ENCODE measurements at places on chromosomes 3 and 15.

- no peak for DNase-seq
Observed at GRCh38 chr15:79661411-79661810, 229.3 kb downstream of the MINAR1 start.

GRCh38 chr3:47004369-47005211 is 25.1 kb downstream of the NBEAL2 start:
- DNase-seq = no peak

GRCh38 chr3:5673521-5673920 is 486.0 kb downstream of the EDEM1 start:
- DNase-seq = no peak

DNA sequence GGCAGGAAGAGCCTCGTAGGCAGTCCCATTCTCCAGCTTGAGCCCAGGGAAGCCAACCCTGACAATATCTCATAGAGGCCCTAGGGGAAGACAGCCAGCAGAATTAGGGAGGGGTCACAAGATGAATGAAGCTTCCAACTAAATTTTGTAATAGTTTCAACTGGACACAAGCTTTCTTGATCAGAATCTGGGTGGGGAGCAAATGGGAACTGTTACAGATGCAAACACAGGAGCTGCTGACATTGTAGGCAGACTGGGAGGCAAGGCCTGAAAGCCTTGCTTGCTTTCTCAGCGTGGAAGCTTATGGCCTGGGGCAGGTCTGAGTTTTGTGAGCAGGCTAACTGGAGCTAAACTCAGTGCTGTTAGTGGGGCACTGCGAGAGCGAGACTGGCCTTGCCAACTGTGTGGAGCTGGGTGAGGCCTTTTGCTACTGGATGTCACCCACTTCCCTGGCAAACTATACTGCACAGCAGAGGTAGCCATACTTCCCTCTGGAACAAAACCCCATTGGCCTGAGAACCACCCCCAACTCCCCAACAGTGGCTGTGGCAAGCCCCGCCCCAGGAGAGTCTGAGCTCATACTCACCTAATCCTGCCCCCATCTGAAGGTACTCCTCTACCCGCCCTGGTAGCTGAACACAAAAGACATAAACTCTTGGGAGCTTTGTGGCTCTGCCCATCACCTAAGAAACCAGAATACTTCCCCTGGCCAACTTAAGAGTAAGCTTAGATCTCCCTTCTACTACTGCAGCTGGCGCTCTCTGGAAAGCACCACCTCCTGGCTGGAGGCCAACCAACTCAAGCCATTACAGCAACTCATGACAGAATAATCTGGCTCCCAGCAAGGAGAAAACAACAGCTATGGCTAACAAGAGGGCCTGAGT is 42.9 kb downstream of the CFAP20DC start:
- DNase-seq = no peak

DNA sequence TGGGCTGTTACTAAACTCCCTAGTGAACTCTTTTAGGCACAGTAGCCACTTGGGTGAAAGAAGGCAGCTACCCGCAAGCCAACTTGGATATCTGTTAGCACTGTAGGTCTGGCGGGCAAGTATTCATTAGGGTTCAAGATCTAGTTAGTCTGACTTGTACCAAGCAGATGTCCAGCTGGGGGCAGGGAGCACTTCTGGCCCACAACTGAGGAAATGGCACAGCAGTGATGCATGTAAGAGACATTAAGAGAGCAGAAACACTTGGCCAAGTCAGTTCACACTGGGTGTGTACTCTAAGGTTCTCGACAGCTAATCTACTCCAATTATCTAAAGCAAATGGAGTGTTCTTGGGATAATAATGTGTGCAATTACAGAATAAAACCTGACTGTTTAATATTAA is 131.7 kb downstream of the CTNNB1 start:
- DNase-seq = no peak

DNA sequence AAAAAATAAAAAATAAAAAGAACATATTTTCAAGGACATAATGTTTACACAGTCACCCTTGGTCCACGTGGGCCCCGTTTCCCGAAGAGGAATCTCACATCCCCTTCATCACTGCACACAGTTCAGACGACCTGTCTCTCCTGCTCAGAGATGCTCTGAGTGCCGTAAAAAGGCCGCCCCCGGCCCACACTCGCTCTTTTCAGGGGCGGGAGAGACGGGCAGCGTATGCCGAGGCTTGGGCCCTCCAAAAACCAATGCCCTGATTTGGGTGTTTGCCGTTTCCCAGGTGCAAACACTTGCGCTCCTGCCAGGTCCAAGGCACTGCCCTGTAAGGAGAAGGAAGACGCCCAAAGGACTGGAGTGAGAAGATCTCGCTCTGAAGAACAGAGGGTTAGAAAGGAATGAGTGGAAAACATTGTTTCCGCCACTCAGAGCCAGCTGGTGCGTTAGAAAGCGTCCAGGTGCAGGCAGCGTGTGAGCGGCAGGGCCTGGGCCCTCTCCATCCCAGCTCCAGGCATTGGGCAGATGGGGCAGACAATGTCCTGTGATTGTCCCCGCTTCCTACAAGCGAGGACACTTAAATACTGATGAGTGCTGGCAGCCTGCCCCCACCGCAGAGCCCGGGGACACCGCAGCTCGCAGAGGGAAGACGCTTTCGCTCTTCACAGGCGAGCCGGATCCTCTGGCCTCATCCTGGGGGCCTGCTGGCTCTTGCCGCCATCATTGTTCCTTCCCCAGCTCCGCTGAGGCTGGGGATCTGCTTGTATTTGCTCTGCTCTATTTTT is 53.2 kb downstream of the NIPA2 start:
- DNase-seq = no peak

DNA sequence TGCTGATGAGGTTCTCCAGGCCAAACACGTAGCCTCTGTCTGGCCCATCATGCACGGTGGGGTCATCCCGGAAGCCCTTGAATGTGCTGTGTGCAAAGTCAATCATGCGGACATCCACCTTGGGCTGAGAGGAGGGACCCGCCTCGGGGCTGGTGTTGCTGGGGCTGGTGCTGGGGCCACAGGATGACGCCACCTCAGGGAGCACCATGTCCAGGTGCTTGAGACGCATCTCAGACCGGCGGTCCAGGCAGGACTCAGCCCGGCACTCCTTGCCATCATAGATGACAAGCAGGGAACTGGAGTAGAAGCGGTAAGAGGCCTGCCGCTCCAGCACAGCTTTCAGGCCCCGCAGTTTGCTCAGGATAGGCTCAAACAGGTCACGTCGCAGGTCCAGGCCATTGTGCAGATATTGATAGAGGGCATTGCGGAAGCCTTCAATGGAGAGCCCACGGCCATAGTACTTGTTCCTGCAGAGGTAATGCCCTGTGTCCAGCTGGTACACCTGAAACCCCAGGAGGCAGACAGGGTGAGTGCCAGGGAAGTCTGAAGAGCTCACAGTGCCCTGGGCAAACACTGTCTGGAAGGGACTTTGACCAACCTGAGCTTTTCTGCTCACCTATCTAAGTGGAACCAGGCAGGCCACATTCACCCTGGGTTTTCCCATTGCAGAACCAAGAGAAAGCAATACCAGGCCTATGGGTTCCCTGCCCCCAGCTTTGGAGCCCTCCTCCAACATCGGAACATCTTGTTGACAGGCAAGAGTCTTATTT is 3.6 kb upstream of the GMPPB start:
- no peak for DNase-seq

DNA sequence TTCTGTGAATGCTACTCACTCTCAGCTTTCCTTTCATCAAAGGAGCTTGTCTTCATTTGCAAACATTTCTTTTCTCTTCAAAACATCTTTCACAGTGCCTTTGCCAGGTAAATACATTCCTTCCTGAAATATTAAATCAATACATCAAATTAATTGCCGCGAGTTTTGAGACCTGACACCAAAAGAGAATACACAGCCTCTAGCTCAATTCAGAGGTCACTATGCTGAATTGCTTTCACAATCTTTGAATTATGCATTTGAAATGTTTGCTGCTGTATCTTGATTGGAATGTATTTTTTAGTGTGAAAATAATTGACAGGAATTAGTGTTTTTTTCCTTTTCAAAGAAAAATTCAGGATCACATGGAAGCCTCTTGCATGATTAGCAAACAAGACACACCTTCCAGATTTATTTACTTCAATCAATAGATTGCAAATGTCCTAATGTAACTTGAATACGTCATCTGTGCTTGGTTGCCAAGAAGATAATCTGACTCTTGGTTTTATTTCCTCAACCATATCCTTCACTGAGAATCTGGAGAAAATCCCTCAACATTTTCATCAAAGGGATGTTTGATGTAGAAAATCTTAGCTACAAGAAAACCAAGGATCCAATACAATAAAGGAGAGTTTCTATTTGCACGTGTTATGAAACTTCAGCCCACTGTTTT is 83.6 kb downstream of the KCNH8 start:
- no peak for DNase-seq

DNA sequence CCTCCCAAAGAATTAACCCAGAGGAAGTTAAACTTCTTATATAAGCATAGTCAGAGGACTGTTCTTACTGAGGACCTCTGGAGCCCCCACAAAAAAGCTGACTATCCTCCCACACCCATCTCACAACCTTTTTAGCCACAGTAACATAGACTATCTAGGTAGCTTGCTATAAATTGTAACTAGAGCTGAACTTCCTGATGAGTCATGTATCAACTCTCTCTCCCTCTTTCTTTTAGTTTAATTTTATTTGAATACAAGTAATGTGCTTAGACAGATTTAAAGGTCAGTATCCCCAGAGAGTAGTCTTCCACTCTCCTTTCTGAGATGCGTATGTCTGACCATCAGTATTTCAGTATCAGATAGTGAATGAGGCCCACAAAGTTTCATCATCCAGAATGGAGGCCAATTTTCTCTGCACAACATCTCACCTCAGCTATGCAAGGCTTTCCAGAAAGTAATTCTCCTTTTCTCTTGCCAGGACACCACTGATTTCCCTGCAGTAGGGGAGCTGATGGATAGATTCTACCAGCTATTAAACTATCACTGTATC is 104.0 kb upstream of the MYRIP start:
- DNase-seq = no peak

GRCh38 chr3:156687023-156687422 is 12.6 kb downstream of the TIPARP start:
- DNase-seq = no peak

DNA sequence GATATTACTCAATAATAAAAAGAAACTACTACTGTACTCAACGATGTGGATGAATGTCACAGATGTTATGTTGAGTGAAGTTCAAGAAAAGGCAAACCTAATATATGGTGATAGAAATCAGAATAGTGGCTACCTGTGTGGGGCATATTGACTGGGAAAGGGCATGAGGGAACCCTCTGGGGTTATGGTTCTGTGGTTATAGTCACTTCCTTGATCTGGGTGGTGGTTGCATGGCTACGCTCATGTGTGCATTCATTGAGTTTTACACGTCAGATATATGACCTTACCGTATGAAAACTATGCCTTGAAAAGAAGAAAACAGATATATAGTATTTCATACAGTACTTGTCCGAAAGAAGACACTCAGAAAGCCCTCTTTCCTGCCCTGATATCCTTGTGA is 331.0 kb upstream of the LRRFIP2 start:
- no peak for DNase-seq
